Activated naive CD4-positive, alpha-beta T cell (primary cell): ENCODE measurements at places on chromosomes 6 and 20.

GRCh38 chr6:127288705-127289104, 22.0 kb downstream of the RNF146 start:
- DNase-seq, result no peak

DNA sequence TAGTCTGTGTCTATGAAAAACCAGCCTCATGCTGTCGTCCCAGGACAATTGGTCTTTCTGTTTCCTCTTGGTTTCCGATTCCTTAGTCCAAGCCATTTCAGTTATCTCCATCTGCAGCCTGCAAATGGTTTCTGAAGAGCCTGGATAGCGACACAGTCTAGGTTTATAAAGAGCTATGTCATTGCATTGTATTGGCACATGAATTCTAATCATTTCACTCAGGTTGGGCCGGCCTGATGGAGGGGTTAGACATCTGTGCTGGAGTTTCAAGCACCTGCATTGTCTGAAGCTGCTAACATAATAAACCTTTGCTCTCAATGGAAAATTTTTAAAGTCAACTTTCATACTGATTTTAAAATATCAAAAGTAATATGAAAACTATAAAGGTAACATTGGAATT, 232.6 kb upstream of the MAP3K7 start:
- no peak for DNase-seq

DNA sequence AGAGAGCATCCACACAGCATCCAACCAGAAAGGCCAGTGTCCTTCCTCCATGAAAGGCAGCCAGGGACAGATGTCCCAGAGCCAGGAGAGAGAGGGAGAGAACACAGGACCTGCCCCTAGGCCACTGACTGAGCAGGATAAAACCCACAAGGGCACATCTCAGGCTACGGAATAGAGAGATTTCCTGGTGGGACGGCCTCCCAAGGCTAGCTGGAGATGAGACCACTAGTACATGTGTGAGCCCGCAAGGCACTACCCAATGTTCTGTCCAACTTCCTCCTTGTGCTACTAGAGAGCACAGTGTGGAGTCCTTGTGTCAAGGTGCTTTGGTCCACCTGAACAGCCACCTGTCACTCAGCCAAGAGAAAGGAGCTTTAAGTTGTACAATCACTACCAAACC, 44.2 kb downstream of the PLCG1 start:
- no peak for DNase-seq

DNA sequence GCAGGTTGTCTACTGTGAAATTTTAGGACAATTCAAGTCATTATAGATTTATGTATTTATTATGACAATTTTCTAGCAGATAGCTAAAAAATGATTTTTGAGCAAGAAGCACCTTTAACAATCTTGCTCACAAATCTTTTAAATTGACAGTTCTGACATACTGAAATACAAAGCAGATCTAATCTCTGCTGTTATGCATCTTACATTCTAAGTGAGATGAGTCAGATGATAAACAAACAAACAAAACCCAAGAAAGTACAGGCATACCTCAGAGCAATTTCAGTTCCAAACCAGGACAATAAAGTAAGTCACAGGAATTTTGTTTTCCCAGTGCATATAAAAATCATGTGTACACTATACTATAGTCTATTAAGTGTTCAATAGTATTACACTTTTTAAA, 430.7 kb upstream of the PTCHD4 start:
- no peak for DNase-seq

DNA sequence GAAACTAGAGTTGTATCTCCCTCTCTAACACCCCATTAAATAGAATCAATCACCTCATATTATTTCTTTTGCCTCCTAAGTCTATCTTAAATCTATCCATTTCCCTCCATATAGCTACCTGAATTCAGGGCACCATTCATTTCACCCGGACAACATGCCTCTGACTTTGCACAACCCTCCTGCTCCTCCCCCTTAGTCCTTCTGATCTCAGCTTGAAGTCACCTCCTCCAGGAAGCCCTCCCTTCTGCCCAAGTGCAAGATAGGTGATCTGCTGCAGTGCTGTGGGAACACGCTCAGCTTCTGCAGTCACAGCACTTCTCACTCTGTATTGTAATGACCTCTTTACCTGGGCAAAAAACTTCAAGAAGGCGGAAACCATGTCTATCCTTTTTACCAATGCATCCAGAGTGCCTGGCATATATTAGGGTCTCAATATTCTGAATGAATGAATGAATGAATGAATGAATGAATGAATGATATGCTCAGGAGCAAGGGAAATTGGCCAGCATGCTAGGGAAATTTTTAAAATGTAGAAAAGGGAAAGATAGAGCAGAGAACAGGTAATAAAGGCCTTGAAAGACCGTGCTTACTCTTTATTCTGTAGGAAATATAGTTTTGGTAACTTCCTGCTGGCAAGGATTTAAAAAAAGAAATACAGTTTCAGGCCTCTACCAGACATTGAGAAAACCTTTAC, 41.7 kb downstream of the MBOAT1 start:
- DNase-seq, result no peak

DNA sequence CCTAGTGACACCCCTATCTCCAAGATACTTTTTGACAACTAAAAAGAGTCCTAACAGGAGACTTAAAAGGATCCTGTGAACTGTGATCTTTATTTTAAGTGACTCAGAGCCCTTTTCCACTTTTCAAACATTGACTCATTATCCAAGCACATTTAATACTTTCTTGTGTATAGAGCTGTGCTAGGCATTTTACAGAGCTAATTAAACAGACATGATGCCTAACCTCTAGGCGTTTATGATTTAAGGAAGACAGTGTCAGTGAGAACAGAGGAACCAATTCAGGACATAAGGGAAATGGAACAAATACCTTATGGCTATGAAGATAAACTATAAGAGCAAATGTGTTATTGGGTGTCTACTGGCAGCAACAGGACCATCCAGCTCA, 282.6 kb downstream of the TPBG start:
- DNase-seq, result no peak

DNA sequence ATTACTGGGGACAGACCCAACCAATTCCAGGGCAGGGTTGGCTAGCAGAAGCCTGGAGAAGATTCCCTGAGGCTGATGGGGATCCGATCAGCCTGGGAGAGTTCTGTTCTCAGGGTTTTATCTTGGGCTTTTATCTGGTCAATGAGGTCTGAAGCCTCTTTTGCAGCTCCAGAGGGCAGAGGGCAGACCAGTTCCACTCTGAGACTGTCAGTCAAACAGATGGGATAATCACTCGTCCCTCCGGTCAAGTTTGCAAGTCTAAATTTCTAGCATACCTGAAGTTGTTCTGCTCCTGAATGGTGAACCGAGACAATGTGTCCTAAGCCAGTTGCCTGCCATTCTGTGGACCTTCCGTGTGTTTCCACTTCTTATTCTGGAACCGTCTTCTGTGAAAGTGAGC, 3.0 kb upstream of the MAS1 start:
- DNase-seq, result no peak

DNA sequence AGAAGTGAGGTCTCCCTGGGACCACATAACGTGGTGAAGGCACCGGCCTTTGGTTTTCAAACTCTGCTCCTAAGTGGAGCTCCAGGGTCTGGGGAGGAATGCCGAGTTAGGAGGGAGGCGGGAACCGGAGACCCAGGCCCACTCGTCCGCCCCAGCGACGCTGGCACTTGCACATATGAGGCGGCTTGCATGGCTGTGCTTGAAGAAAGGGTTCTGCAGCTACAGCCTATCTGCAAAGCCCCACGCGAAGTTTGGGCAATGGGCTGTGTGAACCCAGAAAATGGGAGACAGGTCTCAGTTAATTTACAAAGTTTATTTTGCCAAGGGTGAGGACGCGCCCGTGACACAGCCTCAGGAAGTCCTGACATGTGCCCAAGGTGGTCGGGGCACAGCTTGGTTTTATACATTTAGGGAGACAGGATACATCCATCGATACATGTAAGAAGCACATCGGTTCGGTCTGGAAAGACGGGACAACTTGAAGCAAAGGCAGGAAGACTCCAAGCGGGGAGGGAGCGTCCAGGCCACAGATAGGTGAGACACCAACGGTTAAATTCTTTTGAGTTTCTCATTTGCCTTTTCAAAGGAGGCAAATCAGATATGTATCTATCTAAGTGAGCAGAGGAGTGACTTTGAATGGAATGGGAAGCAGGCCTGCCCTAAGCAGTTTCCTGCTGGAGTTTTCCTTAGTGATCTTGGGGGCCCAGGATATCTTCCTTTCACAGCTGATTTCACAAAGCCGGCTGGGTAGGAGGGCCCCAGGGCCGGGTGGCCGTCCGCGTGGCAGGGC, 782 bp upstream of the PCMTD2 start:
- no peak for DNase-seq

GRCh38 chr6:66496659-66497058, 789.6 kb upstream of the EYS start:
- no peak for DNase-seq

DNA sequence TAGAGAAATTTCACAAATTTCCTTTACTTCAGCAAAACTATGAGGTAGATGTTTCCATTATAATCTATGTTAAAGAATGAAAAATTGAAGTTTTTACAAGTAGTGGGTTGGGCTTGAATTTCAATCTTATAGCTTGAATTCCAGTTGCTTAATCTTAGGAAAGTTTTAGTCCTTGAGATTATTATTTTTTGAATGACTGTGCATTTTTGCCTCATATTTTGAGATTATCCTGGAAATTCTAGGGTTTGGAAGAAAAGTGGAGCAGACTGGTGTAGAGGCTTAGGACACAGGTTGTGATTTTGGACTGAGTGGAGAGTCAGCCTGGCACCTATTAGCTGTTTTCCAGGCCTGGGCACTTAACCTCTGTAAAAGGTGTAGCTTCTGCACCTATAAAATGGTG, 5.7 kb downstream of the MTCL3 start:
- no peak for DNase-seq

GRCh38 chr6:167296902-167297301, 5.8 kb downstream of the UNC93A start:
- no peak for DNase-seq

DNA sequence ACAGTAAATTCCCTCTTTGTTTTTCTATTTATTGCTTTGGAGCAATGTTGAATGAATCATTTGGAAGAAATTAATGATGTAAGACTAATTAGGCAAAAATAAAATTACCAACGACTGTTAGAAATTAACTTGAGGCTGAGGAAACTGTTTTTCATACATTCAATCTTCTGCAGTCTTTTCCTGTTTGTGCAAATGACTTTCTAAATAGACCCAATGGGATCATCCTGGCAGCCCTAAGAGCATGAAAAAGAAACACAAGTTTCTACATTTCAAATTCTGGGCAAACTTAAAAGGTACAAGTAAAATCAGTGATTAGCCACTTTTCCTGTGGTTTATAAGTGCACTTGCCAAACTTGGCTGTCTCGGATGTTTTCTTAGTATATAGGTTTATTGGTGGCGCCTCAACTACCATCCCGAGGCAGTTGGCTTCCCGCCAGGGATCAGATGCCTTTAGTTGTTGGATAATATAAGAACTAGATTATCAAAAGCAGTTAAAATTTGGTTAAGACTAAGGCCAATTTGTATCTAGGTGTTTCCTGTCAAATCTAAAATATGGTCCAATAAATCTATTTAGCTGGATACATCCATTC, 181.2 kb downstream of the ISM1 start:
- DNase-seq, result no peak

- DNase-seq, result no peak
Observed at GRCh38 chr6:152180601-152181000, 373.1 kb downstream of the ESR1 start.

DNA sequence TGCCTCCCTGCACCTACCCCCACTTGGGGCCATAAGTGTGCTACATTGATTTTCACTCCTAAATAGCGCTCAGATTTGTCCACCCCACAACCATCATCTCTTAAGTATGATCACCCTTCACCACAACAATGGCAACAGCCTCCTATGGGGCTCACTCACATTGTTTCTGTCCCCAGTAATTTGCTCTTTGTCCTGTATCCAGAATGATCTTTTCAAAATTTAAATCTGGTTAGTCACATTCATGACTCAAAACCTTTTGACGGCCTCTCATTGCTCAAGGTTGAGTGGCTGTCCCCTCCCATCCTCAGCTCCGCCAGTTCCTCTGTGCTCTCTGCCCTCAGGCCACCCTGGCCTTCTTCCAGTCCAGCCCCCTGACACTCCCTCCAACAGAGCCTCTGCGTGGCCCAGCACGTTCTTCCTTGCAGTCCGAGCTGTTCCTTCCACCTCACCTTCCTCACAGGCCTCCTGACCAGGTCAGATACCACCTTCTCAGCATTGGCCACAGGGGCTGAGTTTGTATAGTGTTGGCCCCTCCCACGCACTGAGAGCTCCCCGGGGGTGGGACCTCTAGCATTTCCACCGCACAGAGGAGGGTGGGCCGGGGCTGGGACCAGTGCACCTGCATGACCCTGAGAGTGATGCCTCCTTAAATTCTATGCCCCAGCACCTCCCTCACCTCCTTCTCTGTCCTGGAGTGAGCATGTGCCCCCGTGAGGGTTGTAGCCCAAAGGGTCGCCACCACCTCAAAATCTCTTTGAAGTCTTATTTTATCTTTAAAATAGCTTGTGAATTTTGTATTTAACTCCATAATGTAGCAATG, 2.4 kb upstream of the PPP1R3G start:
- DNase-seq, result no peak

GRCh38 chr6:28648035-28648877, 122.6 kb downstream of the GPX5 start:
- DNase-seq, result no peak

- no peak for DNase-seq
Observed at GRCh38 chr6:142193621-142194020, 46.6 kb downstream of the VTA1 start.
